ENCODE measurements at places on chromosomes 3 and 15.

- no peak for DNase-seq
Observed at GRCh38 chr3:24662449-24663345, 168.0 kb upstream of the THRB start.

GRCh38 chr15:32838820-32839219, 121.0 kb downstream of the GREM1 start:
- no peak for DNase-seq

GRCh38 chr3:32194653-32195052, 43.8 kb upstream of the CMTM8 start:
- DNase-seq = no peak

DNA sequence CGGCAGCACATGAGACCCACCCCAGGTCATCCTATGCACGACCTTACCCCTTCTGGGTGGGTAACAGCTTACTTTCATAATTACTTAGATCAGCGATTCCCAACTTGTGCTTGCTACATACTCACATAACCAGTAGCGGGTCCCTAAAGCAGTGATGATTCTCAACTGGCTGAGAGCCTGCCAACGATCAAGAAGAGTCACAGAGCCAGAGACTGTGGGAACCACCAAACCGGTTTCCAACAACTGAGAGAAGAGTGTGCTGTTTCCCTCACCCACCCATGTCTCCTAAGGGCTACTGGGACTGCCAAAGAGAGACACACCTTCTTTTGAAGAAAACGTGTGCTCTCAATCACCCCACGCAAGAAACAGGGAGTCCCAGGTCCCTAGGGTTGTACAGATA, 12.0 kb upstream of the XXYLT1 start:
- no peak for DNase-seq

GRCh38 chr15:95883064-95883463, 447.4 kb upstream of the NR2F2 start:
- no peak for DNase-seq

- no peak for DNase-seq
Observed at GRCh38 chr3:11568503-11569155, 75.1 kb downstream of the VGLL4 start.

- peak; percentile 37 for DNase-seq
Observed at GRCh38 chr15:29825227-29825626, 3.0 kb upstream of the TJP1 start.

- DNase-seq = no peak
Observed at GRCh38 chr15:28116521-28117431, 17.7 kb upstream of the OCA2 start.

DNA sequence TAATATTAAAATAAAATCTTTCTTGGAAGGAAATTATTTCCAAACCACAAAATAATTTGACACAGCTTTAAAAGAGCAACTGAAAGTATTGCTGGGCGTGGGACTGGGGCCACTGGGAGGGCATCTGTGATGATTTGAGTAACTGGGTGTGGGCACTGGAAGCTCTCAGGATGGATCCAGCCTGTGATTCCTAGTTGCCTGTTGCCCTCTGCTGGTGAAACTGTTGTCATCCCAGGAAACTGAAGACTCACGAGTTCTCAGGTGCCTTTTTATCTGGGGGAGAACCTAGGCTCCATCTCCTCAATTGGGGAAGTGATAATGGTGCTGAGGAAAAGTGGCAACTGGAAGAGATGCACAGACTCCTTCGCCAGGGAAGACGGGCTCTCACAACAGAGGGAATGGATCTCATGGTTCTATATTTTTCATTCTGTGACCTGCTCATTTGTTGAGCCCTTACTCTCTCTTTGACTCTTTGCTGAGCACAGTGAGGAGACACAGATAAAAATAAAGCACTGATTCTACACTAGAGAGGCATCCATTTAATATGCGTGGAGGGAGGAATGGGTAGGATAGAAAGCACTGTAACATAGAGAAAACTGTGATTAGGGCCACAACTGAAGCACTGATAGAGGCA, 61.6 kb downstream of the TPRG1 start:
- DNase-seq = no peak

- DNase-seq = no peak
Observed at GRCh38 chr3:24367664-24368264, 126.9 kb downstream of the THRB start.

DNA sequence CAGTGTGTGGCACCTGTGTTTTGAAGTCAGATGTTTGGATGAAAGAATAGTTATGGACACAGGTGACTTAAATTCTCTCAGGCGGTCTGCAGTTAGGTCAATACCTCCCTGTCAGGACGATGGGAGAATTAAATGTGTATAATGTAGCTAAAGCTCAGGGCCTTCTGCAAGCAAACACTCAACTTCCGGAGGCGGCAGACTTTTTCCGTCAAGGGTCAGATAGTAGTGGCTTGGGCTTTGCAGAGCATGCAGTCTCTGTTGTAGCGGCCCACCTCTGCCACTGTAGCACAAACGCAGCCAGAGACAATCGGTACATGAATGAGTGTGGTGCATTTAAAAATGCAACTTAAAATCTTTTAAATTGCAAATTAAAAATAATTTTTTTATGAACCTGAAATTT, 47.4 kb downstream of the CMTM8 start:
- DNase-seq = no peak

DNA sequence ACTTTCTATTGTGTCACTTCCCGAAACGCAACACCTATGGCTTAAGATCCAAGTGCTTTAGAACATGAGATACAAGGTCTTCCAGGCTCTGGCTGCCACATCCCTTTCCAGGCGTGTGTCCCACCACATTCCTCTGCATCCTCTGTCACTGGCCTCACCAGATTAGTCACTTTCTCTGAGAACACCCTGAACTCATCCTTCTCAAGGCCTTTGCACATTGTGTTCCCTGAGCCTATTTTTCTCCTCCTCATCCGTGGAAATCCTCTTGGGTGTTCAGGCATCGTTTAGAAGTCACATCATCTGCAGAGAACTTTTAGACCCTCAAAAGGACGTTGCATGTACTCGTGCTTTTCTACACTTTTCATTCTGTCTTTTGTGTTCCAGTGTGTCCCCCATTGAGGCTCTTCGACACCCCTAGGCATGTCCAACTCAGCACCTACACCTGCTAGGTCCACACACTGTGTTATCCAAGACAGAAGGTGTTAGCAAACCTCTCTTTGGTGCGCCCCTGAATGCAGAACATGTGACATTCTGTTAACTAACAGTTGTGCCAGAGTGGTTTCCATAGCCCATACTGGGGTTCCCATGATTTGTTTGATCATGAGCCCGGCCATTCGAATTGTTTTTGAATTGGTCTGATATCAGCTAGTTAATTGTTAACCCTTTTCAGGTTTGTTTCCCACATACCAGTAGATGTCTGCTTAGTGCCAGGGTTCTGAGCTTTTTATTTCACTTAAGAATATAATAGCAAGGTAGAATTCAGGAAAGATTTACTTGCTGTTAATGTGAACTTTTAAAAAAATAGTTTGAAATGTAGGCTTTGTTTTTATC, 67.2 kb downstream of the LPP start:
- no peak for DNase-seq

- no peak for DNase-seq
Observed at GRCh38 chr15:60464836-60465630, 13.9 kb downstream of the ICE2 start.

- no peak for DNase-seq
Observed at GRCh38 chr3:94070341-94070911, 7.6 kb downstream of the NSUN3 start.

DNA sequence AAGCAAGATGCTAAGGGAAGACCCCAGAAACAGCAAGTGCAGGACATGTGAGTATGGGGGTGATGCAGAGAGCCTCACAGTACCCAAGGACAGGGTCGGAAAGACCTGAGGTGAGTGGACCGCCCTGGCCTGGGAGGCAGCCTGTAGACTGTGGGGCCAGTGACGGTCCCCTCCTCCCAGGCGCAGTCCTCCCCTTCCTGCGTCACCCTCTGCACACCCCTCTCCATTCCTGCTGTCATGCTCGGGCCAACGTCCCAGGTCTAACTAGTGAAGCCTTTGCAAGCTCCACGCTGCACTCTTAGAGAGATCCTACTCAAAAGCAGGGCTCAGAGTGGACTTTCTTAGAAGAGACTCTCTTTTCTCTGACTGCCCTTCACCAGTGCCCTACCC, 41.6 kb downstream of the TM2D3 start:
- no peak for DNase-seq

DNA sequence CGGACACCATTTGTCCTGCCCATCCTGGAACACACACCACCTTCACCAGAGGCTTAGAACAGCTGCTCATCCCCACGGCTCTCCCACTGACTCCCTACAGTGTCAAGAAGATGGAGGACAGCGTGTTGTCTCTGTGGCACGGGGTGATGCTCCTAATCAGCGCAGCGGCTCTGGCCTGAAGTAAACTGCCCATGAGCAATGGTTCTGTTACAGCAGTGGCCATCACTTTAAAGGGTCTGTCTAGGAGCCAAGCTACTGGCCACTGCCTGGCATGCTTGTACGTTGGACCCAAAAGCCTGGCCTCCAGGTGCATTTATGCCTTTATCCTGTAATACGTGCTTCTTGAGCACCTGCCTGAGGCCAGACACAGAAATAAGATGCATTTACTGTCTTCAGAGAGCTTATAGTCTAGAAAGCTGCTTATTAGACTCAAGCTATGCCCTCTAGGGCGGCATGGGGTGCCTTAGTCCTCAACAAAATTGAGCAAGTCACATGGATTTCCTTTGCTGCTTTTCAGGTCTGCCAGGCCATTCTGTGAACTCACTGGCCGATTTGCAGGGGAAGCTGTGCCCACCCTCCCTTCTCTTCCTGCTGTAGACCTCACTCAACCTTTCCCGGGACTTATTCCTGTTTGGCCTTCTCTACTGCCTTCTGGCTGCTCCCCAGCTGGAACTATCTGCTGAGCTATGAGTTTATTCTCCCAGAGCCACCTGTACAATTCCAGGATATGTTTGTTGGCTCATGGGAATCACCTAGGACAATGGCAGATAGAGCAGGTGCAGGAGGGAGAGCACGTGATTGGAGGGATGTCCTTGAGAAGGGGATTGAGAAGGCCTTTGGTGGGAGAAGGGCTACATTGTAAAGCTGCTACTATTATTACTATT, 51.9 kb downstream of the STARD5 start:
- no peak for DNase-seq

- DNase-seq = no peak
Observed at GRCh38 chr3:183274609-183275008, 21.6 kb downstream of the B3GNT5 start.

GRCh38 chr15:63212050-63213004, 22.9 kb downstream of the RAB8B start:
- peak; percentile 21 for DNase-seq

DNA sequence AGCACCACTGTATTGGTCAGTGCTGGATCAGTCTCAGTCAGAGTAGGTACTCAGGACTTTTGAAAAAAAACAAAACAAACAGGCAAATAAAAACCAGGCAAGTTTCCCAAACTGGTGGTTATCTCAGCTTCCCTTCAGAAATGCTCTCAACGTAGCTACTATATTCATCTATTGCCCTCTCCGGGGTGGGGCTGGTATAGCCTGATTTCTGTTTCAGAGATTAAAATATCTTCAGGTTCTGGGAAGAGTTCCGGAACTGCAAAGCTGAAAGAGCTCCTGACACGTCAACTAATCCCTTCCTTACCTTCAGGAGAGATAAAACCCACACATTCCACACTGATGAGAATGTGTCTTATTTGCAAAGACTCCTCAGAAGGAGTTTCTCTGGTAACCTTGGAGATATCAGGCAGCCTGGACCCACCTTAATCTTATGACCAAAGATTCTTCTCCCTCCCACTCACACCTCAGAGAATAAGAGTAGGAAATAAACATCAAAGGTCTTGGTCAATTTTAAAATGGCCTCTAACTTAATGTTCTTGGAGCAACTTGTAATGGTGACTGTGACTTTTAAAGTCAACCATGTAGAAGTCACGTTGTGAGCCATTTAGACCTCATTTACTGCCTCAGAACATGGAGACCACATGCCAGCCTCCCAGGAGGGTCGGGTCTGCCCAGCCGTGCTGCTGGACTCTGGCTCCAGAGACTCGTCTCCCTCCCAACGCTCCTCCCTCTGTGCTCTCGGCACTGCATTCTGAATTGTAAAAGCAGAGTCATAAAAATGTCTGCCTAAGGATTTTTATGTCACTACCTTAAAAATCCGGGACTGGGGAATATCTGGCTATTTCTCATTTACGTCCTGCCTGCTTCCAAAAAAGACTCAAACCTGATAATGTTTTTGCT, 53.8 kb downstream of the CDCP1 start:
- DNase-seq = no peak

DNA sequence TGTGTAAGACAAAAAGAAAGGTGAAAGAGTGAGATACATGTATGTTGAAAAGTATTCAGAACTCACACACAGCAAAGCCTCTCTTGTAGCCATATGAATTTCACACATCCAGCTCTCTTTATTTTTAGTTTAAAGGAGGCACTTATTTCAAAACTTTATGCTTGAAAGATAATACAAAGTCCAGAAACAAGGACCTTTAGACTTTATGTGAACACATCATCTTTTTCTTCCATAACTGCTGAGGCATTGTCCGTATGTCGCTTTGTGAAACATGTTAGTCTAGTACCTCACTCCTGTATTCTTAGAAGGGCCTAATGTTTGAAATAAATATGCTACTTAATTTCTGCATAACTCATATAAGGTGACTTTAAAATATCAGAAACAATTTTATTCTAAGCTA, 763.4 kb downstream of the GBE1 start:
- DNase-seq = no peak

GRCh38 chr3:50464569-50464968, 38.9 kb downstream of the CACNA2D2 start:
- no peak for DNase-seq

- peak; percentile 14 for DNase-seq
Observed at GRCh38 chr3:196969660-196970546, 1.3 kb upstream of the PIGZ start.

GRCh38 chr3:99974989-99975388, 139.3 kb downstream of the FILIP1L start:
- DNase-seq = no peak

DNA sequence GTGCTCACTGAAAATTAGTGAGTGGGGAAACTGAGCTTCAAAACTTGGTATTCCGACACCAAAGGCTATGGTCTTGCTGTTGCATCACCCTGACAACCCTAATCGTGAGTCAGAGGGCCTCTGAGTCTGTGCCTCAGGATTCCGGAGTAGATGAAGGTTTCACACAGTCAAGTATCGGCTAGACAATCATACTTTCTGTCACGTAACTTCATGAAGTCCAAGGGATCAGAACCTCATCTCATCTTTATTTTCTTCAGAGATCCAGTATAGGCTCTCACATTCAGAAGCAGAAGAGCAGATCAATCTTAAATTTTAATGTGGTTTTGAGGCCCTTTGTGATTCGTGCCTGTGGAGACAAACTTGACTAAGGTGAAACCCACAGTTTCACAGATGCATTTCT, 26.1 kb upstream of the NECTIN3 start:
- DNase-seq = no peak

DNA sequence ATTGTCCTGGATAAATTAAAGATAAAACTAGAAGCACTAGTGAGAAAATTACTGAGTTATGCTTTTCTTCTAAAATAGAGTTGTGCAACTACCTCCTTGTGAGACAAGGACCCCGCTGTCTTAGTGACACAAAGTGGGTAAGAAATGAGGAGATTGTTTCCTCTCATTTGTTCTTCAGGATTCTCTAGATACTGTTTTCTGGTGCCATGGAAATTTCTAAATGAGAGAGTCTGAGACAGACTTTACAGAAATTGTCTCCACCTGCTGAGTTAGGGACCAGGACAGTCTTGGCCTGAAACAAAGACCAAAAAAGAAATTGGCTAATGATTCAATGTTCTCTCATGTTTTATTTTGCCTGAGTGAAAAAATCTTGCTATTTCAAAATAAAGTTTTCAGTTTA, 427.5 kb downstream of the TUSC7 start:
- no peak for DNase-seq
